Stimulated activated CD4-positive, alpha-beta T cell treated with anti-CD3 and anti-CD28 coated beads, TNF-alpha, amount 100 ng/mL, for 24 hours (primary cell): ENCODE measurements at places on chromosomes 1 and 21.

DNA sequence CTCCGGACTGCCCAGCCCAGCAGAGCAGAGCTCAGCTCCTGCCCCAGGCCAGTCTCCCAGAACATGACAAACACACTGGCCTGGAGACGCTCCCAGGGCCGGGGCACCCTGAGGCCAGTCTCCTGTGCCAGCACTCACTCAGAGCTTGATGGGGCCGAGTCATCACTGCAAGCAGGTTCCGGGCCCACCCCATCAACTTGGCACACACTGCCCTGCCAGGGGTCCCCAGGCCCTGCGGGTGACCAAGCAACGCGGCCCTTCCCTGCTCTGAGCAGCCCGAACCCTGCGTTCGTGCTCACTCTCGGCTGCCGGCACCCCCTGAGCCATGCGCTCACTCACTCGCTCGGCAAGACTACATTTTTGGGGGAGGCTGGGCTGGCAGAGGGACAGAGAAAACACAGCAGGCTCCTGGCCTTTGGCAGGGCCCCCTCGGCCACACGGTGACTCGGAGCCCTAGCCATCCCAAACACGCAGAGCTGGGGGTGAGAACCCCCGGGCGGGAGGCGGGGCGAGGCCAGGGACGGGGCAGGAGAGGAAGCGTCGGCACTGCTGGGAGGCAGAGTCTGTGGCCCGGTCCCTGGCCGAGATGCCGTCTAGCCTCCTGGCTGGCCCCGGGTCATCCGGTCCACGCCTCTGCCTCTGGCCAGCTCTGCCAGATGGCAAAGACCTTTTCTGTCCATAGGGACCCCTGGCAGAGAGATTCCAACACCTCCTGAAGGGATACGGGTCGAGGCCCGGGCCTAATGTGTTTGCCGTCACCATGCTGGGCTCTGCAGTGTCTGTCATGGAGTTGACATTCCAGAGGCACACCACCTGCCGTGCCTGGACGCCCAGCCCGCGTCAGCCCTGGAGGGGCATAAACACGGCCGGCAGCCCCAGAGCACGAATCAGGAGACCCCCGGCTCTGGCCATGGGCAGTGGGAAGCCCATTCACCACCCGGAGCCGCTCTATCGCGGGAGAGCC, 68.0 kb downstream of the MEGF6 start:
- DNase-seq: no peak

DNA sequence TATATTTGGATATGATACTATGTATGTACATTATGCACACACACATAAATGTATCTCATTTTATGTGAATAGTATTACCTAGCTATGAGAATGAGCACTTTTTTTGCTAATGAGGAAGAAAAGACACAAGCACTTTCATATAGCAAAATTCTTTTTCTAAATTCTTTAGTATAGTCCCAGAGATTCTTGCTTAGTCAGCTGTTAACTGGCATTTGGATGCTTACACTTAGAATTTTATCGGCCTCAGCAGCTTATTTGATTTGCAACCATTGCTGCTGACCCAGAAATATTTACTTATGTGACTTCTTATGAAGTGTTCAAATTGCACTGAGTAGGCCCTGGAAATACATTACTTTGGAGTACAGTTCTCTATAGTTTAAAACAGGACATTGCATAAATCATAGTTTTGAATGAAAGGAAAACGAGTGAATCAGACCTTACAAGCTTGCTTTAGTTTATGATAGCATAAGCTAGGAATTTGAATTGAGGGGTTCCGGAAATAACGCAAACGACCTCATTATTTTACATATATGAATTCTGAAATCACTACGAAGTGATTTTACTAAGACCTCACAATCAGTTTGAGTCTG, 653.9 kb upstream of the NEGR1 start:
- DNase-seq: no peak

DNA sequence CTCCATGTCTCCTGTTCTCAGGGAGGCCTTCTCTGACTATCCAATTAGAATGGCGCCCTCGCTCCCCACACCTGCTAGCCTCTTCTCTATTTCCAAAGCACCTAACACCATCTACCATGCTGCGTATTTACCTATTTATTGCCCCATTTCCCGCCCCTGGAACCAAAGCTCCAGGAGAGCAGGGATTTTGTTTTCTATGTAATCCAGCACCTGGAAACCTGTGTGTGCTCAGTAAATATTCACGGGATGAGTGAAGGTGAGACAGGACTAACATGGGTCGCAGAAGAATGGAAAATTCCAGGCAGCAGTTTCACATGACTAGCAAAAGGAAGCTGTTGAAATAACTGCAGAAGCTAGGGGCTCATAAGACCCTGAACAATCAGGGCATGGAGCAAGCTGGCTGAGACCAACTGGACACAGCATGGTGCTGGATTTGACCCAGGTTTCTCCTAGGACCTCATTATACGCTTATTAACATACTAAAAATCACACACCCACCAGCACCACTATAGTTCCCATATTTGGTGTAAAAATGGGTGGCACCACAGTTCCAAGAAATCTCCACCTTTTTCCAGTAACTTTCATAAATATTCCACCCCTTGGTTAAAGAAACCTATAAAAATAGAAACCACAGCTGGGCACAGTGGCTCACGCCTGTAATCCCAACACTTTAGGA, 15.1 kb upstream of the TENT5B start:
- no peak for DNase-seq

DNA sequence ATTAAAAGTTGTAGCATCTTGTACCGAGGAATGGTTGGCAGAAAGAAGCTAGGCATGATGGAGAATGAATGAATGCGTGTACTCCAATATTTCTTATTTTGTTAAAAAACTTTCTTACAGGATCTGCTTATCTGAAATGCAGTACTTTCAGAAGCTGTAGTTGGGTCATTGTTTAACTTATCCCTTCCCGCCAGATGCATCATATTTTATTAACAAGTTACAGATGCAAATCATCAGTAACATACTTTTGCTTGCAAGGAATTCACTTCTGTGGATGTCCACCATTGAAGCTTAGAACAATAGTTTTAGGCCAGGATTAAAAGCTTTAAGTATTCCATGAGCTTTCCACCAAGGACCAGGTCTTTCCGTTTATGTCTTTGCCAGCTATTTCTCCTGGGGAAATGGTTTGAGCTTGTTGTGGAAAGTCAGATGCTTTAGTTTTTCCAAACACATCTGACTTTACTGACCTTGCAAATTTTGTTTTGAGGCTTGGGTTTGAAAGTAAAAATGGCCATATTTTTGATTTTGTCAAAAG, 65.4 kb downstream of the PATJ start:
- DNase-seq: no peak

DNA sequence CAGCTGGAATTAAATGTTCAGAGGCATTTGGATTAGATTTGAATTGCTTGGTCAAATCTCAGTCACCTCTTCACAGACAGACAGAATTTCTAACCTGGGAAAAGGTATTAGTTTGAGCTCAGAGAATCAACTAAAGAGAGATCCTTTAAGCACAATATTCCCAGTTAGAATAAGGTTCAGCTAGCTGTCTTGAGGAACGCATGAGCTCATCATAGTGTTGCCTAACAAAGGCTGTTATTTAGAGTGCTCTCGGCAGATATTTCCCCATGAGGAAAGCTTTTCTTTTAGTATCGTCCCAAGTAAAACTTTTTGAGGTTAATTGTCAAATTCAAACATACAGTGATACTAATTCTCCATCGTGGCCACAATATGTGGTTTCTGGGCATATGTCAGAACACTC, 269.9 kb downstream of the HLX start:
- no peak for DNase-seq

GRCh38 chr1:198183605-198184004, 26.8 kb downstream of the NEK7 start:
- no peak for DNase-seq
